ENCODE measurements at places on chromosomes 1 and 21. TPM values are rescaled to one million over a fixed set of nuclear protein-coding genes. Genes with fewer than 3 reads are reported as not detected.

DNA sequence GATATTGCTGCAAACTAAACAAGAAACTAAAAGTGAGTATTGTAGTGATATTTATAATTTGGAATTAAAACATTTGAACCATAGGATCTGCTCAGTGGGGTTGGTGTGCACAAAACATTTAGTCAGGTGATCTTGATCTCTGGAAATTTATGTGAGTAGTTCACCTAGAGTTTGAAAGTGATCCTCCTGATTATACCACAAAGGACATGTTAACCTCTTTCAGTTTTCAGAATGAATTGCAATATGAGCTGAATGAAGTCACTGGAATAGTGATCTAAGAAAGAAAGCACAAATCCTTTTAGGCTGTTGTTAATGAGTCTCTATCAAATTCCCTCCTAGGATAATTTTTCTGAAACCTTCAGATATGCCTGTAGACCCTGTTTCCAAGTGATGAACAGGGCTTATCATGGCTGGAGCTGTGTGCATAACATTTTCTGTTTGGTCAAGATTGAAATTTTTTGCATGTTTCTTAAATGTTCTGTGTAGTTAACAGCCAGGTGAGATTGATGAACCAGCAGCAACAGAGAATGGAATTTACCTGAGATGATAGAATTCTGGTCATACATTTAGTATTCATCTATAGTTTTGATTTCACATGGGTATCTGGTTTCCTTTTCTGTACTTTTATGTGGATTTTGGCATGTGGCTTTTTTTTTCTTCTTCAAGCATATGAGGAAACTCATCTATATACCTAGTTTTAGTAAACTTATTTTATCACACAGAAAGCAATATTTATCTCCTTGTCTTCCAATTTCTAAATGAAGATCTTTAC lies 25.5 kb downstream of the CDC14A start:
- DNase-seq, result no peak
- no peak overlapping the region for H3K27ac ChIP-seq
- no peaks in the 10 kb centered on the region for H3K4me1 ChIP-seq
- no peaks in the 10 kb centered on the region for H3K36me3 ChIP-seq

DNA sequence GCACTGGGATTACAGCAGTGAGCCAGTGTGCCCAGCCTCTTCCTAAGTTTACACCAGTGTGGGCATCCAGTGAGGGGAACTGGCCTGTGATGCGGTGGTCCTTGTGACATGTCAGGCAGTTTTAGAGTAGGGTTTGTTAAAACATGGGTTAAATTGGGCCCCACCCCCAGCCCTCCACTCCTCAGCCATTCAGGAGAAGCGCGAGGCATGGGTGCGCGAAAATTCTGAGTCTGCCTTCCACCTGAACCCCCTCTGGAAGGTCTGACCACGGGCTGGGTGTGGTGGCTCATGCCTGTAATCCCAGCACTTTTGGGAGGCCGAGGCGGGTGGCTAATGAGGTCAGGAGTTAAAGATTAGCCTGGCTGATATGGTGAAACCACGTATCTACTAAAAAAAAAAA lies 51.7 kb downstream of the SKI start:
- H3K36me3 ChIP-seq, result no peaks in the 10 kb centered on the region
- no peak overlapping the region for H3K27ac ChIP-seq
- no peak overlapping the region for H3K4me3 ChIP-seq
- H3K4me1 ChIP-seq, result peaks cover 18% of the 10 kb centered on the region
- no peak for DNase-seq

GRCh38 chr1:221164951-221165838 lies 286.0 kb downstream of the HLX start:
- DNase-seq, result no peak
- H3K36me3 ChIP-seq, result no peaks in the 10 kb centered on the region
- H3K27me3 ChIP-seq, result no peaks in the 10 kb centered on the region

DNA sequence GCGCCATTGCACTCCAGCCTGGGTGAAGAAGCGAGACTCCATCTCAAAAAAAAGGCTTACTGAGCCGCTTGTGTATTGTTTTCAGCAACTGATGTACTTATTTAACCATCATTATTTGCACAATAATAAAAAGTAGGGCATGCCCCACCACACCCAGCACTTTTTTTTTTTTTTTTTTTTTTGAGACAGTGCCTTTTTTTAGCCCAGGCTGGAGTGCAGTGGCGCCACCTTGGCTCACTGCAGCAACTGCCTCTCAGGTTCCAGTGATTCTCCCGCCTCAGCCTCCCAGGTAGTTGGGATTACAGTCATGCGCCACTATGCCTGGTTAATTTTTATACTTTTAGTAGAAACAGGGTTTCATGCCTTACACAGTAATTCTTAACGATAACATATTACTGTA lies 12.2 kb upstream of the TRNAU1AP start:
- H3K27me3 ChIP-seq, result no peaks in the 10 kb centered on the region
- H3K27ac ChIP-seq, result no peak overlapping the region
- no peak overlapping the region for H3K4me3 ChIP-seq
- H3K4me1 ChIP-seq, result no peaks in the 10 kb centered on the region
- DNase-seq, result no peak

DNA sequence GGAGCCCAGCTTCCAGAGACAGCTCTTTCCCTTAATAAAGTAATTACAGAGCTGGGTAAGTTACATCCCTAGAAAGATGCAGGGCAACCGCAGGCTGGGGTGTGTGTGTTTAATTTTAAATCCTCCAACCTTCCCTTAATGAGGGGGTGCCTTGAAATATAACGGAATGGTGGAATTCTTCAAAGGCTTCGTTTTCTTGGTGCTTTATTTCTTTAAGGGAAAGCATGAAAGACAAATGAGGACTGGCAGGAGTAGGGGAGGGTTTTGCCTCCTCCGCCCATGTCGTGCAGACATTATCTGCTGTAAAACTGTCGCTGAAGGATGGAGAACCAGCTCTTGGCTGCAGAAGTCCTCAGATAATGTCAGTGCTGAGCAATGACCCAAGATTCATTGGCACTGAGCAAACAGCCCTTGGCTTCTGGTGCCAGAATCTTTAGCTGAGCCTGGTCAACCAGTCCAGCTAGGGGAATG lies 15.5 kb downstream of the SLC6A17 start:
- H3K27ac ChIP-seq, result no peak overlapping the region
- no peak overlapping the region for H3K4me3 ChIP-seq
- no peak for DNase-seq
- H3K36me3 ChIP-seq, result no peaks in the 10 kb centered on the region
- no peaks in the 10 kb centered on the region for H3K27me3 ChIP-seq

DNA sequence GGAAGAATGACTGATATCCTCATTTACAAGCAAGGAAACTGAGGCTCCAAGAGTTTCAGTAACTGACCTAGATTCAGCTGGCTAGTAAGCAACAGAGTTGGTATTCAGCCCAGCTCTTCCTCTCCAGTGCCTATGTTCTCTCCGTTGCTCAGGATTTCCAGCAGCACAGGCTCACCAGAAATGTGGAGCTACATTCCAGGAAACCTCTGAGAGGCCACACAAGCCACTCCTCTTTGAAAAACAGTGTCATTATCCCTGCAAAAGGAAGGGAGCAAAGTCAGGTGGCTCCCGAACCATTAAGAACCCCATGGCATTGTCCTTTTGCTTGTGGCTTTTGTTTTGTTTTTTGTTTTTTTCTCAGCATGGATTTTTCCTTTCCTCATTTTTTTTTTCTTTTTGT lies 40.6 kb upstream of the DUSP10 start:
- no peak overlapping the region for H3K27ac ChIP-seq
- no peaks in the 10 kb centered on the region for H3K27me3 ChIP-seq
- DNase-seq, result no peak
- no peaks in the 10 kb centered on the region for H3K4me1 ChIP-seq
- H3K36me3 ChIP-seq, result no peaks in the 10 kb centered on the region

DNA sequence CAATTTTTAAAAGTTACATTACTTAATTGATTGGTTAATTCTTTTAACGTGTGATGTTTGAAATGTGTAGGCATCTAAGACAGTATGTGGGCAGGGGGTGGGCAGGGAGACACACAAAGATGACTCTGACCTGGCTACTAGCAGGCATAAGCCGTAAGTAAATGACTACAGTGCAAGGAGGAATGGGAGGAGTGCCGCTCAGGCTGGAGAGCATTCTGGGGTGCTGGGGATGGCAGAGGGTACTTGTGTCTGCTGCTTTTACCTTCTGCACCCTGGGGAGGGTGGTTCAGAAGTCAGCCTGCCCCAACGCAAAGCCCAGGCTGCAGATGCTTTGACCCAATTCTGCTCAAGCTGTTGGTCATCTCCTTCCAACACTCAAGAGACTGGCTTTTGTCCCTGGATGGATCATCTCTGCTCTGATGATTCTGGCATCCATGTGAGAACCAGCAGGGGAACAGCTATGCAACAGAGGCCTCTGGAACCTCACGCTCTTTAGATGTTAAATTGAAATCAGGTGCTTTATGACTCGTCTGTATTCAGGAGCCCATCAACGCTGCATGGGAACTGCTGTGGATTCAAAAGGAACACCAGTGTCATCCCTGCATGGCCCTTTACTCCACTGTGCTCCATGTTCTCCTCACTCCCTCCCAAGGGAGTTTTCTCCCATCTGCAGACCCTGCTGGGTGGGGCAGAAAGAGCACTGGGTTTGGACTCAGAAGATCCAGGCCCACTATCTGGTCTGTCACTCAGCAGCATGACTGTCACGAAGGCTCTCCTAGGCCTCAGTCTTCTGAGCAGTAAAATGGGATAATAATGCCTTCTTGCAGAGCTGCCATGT lies 78.8 kb downstream of the FAM78B start:
- H3K27ac ChIP-seq, result no peak overlapping the region
- no peaks in the 10 kb centered on the region for H3K27me3 ChIP-seq
- DNase-seq, result no peak
- no peak overlapping the region for H3K4me3 ChIP-seq

DNA sequence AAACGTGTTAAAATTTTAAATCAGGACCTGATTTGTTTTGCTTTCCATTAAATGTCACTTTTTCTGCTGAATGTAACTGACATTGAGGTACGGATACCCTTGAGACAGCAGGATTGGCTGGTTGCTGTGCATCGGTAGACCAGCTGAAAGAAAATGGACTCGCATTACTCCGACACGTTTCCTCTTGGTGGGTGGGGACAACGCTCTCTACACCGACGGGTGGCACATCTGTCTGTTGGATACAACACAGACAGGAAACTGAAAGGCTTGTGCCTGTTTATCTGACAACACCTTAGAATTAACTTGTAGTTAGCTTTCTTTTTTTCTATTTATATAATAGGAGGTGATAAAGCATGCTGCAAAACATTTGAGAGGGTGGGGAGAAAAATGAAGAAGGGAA lies 19.4 kb downstream of the PRPF38A start:
- H3K4me3 ChIP-seq, result no peak overlapping the region
- no peaks in the 10 kb centered on the region for H3K27me3 ChIP-seq
- no peaks in the 10 kb centered on the region for H3K4me1 ChIP-seq
- no peak overlapping the region for H3K27ac ChIP-seq
- DNase-seq, result no peak
- H3K36me3 ChIP-seq, result peaks cover 2% of the 10 kb centered on the region

The TNFRSF9 gene
- 0.17 TPM for total RNA-seq

The CLEC20A gene
- not detected for total RNA-seq

The HSPA6 gene
- total RNA-seq, result 3.6 TPM

The KRTAP11-1 gene
- not detected for total RNA-seq

The LPAR3 gene
- total RNA-seq, result 2.3 TPM

The CLCA4 gene
- 194 TPM for total RNA-seq

The GJB3 gene
- 7.5 TPM for total RNA-seq

The SAMD11 gene
- total RNA-seq, result 4.2 TPM

The KAZN gene
- total RNA-seq, result 9.8 TPM

All from colonic mucosa (tissue), 4 donors.